ENCODE measurements at places on chromosomes 1 and 21. TPM values are rescaled to one million over a fixed set of nuclear protein-coding genes. Genes with fewer than 3 reads are reported as not detected.

The ECE1 gene
- 116 TPM for total RNA-seq

DNA sequence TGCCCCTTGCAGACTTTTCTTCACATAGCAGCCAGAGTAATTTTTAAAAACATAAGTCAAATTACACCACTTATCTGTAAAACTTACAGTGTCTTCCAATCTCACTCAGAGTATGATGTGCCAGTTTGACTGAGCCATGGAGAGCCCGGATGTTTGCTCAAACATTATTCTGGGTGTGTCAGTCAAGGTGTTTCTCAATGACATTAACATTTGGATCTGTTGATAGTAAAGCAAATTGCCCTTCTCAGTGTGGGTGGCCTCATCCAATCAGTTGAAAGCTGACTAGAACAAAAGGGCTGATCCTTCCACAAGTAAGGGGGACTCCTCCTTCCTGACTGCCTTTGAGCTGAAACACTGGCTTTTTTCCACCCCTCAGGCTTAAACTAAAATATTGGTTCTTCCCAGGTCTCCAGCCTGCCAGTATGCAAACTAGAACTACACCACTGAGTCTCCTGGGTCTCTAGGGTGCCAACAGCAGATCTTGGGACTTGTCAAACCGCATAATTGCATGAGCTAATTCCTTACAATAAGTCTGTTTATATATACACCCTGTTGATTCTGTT is 157.9 kb upstream of the CTTNBP2NL start:
- H3K4me3 ChIP-seq = no peak overlapping the region
- DNase-seq = no peak
- peaks cover 2% of the 10 kb centered on the region for H3K36me3 ChIP-seq
- no peak overlapping the region for H3K27ac ChIP-seq

The TIAM1 gene
- total RNA-seq = 68.7 TPM

The KRTAP12-2 gene
- not detected for total RNA-seq

GRCh38 chr1:154170547-154171222 is 15.8 kb upstream of the NUP210L start:
- peak overlapping the region; percentile 91 for H3K27ac ChIP-seq
- no peak for DNase-seq
- H3K36me3 ChIP-seq = peaks cover 16% of the 10 kb centered on the region
- peaks cover 23% of the 10 kb centered on the region for H3K4me1 ChIP-seq

GRCh38 chr1:24878775-24879742 is 51.0 kb downstream of the RUNX3 start:
- H3K27me3 ChIP-seq = no peaks in the 10 kb centered on the region
- DNase-seq = no peak
- no peak overlapping the region for H3K27ac ChIP-seq

DNA sequence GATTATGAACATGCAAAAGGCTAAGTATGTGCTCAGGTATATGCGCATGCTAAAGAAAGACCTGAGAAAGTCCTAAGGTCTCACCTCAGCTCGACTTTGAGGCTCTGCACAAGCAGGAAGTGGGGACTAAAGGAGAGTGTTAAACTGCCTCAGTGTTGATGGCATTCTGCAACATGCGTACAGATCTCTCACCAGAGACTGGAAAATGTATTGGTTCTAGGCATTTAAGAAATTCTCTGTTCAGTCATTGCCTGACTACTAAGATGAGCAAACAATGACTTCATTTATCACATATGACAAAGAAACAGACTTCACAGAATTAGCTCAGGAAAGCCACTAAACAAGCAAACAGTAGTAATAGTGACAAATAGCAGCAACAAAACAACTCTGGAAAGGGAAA is 90.8 kb downstream of the USH2A start:
- H3K4me3 ChIP-seq = no peak overlapping the region
- H3K27me3 ChIP-seq = no peaks in the 10 kb centered on the region
- no peaks in the 10 kb centered on the region for H3K4me1 ChIP-seq
- H3K27ac ChIP-seq = no peak overlapping the region
- H3K36me3 ChIP-seq = no peaks in the 10 kb centered on the region
- DNase-seq = no peak

DNA sequence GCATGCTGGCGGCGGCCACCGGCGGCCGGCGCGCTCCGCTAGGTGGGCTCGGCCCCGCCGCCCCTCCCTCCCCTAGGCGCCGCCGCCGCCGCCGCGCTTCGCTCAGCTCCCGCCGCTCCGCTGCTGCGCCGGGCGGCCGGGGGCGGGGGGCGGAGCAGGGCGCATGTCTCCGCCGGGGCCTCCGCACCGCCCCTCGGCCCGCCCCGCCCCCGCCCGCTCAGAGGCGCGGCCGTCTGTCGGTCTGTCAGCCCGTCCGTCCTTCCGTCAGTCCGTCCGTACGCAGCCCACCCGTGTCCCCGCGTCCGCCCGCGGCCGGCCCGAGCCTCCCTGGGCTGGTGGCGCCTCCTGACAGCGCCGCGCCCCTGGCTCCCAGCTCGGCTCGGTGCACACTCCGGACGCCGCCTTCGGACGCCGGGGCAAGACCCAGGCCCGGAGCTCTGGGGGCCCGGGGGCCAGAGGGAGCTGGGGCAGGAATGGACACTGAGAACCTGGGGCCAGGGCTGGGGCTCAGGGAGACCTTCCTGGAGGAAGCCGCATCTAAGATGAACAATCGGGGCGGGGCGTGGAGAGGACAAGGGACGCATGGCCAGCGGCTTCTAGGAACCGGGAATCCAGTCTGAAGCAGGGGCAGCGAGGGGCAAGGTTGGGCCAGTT is at the start of gene GPR153:
Gene GPR153, minus strand, starts transcription at position 138 of the 654 bp plus-strand sequence. CDS start 6,193 bp downstream, outside the sequence.
- no peaks in the 10 kb centered on the region for H3K36me3 ChIP-seq
- H3K4me3 ChIP-seq = peak within 1 kb of the TSS; percentile 65
- peaks cover 2% of the 10 kb centered on the region for H3K4me1 ChIP-seq
- DNase-seq = peak; percentile 26
- H3K27me3 ChIP-seq = peaks cover 16% of the 10 kb centered on the region

The FMOD gene
- total RNA-seq = not detected

- H3K4me1 ChIP-seq = peaks cover 35% of the 10 kb centered on the region
- peaks cover 9% of the 10 kb centered on the region for H3K36me3 ChIP-seq
- peak overlapping the region; percentile 4 for H3K4me3 ChIP-seq
- no peak for DNase-seq
- H3K27me3 ChIP-seq = no peaks in the 10 kb centered on the region
Observed at GRCh38 chr1:165686121-165686970, 12.0 kb downstream of the ALDH9A1 start.

DNA sequence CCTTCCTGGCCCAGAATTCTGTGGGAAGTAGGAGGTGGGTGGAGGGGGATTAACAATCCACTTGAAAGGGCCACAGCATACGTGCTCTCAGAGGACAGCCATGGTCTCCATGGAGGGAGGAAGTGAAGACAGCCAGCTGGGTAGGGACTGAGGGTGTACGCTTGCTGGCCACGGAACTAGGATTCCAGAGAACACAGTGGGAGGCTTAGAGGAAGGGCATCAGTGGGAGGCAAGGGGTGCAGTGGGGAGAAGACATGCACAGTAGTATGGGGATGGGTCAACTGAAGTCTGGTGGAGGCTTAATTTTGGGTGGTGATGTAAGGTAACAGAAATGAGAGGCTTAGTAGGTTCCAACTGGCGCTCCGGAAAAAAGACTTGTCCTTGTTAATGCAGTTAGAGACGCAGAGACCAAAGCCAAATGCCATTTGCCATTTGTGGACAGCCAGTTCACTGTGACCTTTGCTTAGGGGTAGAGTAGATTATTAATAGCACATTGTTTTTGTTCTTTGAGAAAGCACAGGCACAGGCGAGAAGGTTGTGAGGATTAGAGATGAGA is 103.0 kb downstream of the ZSCAN20 start:
- H3K4me3 ChIP-seq = no peak overlapping the region
- no peak for DNase-seq
- no peaks in the 10 kb centered on the region for H3K4me1 ChIP-seq

DNA sequence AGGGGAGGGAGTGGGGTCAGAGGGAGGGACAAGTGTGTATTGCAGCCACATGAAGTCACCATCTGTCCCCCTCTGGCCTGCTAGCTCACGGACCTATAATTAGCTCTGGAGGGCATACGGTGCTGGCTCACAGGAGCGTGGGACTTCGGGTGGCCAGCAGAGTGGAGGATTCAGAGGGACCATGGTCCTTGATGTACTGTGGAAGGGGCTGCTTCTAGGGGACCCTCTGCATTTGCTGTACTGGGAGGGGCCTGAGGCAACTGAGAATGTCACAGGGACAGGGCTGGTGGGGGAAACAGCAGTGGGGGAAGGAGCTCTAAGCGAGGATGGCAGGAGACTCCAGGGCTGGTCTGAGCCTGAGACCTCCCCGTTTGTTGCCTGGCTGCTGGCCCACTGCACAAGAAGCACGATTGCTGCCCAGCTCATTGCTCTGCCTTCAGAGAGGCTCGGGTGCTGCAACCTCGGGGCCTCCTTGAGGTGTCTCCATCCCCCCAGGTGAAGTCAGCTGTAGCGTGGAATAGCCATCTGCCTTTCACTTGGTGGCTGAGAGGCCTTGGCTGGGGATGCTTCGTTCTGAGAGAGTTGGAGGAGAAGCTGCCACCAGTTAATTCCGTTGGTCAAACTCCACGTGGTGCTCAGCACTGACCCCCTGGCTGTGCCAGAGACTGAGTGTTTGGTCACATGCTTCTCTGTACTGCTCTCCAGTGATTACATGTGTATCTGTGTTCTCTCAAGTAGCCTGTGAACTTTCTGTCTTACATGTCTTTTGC is 2.7 kb downstream of the PPFIA4 start:
- peaks cover 13% of the 10 kb centered on the region for H3K4me1 ChIP-seq
- no peak overlapping the region for H3K27ac ChIP-seq
- H3K27me3 ChIP-seq = peaks cover 5% of the 10 kb centered on the region
